ENCODE measurements at places on chromosomes 3 and 15.

DNA sequence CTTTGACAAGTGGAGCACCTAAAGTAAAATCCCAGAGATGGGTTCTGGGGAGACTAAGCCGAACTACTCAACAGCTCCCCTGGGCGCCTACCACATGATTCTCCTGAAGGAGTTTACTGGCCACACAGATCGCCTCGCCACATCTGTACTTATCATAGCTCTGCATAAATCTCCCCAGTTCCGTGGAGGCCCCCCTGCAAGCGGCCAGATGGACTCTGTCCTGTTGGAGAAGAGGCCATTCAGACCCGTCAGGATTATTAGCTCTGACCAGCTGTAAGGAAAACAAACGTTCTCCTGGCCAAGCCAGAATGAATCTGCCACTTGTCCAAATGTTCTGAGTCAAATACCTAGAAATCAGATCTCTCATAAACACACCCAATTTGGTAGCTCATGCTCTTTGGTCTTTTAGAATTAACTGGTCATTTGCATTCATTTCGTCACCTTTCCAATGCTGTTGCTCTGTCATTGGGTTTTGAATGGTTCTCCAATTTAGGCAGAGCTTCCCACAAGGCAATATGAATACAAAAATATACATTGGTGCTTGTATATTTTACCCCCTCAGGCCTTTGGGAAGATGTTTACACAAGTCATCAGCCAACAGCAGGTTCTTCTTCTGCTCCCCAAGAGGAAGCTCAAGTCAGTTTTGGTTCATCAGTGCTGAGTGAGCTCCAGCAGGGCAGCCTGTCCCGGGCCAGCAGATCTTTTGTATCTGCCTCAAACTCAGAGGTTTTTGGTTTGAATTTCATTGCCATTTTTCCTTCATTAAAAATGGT is 124.5 kb downstream of the THSD4 start:
- no peak for DNase-seq

GRCh38 chr3:151282921-151283320 is 4.6 kb upstream of the P2RY14 start:
- DNase-seq, result no peak

- DNase-seq, result no peak
Observed at GRCh38 chr3:169623971-169624370, 39.5 kb downstream of the MECOM start.

DNA sequence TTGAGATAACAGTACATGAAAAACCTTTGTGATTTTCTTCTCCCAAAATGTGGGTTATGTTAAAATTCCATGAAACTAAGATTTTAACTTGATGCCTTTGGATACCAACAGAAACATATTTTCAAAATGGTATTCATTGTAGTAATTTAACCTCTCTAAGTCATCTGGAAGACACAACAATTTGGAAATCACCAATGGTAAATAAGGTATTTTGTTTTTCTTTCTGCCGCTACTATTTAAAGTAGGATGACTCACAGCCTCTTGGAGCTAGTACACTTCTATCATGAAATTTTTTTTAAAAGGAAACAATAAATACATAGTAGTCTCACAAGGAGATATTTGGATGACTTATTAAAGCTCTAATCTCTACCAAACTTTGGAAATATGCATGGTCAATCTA is 291.6 kb upstream of the VEPH1 start:
- peak; percentile 49 for DNase-seq

DNA sequence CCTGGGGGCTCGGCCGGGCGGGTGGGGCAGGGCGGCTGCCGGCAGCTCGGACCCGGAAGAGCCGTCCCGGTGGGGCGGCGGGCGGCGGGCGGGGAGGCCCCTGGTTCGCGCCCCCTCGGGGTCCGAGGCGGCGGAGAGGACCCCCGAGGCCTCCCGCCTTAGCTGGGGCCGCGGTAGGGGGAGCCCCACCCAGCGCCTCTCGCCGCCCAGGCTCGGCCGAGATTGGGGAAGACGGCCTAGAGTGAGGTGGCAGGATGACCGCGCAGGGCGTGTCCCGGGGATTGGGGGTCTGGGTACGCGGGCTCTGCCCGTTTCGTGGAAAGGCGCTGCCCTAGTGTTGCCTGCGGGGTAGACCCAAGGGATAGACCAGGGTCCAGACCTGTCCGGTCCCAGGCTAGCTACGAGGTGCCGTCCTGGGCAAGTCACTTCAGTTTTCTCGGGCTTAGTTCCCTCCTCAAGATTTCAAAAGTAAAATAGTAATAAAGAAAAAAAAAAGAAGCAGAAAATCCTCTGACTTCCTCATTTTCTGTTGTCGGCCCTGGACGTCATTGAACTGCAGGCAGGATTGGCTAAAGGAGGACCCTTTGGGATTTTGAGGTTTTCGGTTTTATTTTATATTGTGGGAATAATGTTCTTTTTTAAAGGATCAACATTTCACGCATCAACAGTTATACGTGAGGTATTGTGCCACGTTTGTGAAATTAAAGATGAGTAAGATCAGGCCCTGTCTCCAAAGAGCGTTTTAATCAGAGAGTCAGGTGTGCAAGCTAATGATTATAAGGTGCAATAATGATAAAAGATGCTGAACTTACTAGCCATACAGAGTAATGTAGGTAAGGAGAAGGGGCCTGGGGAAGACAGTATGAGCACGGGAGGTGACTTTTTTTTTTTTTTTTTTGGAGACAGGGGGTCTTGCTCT is 679 bp downstream of the IQGAP1 start:
- DNase-seq, result no peak

GRCh38 chr3:130700541-130700940 is 46.1 kb downstream of the PIK3R4 start:
- DNase-seq, result no peak

DNA sequence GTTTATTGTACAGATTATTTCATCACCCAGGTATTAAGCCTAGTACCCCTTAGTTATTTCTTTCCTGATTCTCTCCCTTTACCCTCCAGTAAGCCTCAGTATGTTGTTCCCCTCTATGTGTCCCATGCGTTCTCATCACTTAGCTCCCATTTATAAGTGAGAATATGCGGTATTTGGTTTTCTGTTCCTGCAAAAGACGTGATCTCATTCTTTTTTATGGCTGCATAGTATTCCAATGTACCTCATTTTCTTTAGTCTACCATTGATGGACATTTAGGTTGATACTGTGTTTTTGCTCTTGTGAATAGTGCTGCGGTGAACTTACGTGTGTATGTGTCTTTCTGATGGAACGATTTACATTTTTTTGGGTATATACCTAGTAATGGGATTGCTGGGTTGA is 36.7 kb downstream of the CEP63 start:
- DNase-seq, result no peak

GRCh38 chr3:121126033-121126706 is 218.2 kb downstream of the STXBP5L start:
- DNase-seq, result no peak

DNA sequence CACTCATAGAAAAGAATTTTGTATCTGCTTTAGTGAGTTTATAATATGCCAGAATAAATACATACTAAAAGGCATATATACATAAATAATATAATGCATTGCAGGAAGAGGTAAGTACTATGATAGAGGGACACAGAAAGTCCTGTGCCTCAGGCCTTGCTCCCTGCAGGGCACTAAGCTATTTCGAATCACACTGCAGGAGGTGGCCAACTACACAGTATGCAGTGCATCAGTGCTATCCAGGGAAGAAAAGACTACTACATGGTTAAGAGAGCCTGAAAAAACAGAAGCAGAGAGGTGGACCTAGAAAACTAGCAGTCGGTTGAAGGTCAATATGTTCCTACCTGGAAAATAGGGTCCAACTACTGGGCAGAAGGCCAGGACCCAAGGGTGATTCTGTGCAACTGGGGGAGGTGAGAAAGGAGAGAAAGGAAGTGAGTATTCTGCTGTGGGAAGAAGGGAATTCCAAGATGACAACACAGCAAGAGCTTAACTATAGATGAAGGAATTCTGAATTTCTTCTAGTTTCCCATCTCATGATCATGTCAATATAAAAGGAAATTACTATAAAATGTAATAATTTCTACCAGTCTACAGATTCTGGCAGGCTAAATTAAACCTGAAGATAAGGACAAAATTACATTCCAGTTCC is 218.0 kb downstream of the ZBTB20 start:
- DNase-seq, result no peak

DNA sequence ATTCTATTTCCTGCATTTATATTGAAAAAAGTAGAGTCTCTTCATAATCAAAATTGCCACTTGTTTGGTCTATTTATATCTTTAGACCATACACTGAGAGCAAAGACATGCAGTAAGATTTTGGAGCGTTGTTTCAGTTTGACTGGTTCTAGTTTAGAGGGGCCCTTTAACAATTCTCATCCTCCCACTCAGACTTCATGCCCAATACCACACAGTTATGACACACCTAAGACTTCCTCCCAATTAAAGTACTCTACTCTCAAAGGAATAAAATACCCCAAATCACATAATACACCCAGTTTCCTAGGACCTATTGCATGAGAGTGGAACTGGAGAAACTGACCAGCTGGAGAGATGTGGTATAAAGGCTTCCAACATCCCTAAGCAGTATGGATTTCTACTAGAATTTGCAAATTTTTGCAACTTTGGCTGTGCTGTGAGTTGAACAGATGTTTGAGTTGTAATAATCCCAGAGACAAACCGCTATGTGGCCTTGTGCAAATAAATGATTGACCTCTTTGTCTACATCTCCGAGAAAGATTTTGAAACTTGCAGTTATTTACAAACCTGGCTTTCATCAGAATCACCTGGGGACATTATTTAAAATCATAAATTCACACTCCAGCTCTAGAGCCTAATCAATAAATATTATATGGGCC is 170.0 kb upstream of the ROBO2 start:
- DNase-seq, result no peak

DNA sequence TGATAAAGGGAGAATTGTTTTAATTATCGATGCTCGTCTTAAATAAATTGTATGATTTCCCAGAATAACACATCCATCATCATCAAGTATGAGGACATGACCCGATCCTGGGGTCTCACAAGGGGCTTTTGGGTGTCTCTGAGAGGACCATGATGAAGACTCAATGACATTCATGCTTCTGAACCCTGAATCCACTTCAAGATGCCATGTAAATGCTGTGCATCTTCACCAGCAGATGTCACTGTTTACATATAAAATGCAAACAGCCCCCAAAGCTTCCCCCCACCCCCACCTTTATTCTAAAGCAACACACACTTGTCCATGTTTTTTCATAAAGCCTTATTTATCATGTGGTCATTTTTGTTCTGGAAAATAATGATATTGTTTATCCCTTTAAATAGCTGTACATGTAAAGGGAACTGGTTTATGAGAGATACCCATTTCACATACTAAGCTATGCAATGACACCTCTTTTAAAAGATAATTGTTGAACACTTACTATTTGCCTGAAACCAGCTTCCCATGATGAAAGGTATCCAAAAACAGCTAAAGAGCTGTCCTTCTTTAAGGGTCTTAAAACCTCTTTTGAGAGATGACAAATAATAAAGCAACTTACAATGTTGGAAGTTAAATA is 69.7 kb upstream of the UBE3A start:
- DNase-seq, result peak; percentile 29

GRCh38 chr3:141057946-141058800 is 7.0 kb downstream of the SPSB4 start:
- DNase-seq, result no peak

GRCh38 chr3:129575997-129576384 is 30.5 kb downstream of the PLXND1 start:
- no peak for DNase-seq

DNA sequence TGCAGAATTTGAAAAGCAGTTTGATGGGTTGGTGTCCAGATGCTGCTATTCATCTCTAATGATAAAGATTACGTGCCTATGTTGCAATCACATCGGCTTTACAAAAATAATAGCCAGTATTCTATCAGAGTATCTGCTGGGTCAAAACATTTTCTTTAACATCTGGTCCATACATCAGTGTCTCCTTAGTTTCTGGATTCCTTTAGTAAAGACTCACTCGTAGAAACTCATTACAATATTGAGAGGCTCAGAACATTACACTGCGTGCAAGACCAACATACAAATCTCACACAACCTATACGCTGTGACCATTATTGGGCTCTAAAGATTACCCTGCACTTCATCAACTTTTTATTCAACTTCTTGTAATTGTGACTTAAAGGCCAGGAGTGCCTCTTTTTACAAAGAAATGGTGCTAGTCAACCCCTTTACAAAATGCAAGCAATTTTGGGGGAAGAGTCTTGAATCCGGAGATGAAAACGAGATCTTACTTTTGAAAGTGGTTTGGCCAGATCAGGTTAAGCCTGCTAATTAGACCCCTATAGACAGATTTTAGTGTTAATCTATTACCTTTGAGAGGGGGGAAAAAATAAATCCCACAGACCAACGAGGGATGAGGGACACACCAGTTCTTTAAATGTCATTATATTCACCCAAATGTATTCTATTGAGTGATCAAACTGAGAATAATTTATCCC is 2.9 kb downstream of the TRA2B start:
- no peak for DNase-seq

DNA sequence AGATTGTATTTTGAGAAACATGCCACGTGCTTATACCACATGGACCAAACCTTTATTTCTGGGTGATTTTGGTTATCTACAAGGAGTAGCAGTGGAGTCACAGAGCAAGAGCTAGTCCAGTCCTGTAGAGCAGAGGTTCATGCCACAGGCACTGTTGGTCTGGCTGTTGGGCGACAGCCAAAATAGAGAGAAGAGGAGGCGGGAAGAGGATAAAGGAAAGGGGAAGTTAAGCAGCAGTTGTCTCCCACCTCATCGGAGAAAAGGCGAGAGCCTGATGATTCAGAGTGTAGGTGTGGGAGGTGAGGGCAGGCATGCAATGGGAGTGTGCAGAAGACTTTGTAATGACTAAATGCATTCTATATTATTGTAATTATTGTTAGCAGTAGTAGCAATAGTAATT is 237.5 kb upstream of the ROPN1 start:
- DNase-seq, result no peak

DNA sequence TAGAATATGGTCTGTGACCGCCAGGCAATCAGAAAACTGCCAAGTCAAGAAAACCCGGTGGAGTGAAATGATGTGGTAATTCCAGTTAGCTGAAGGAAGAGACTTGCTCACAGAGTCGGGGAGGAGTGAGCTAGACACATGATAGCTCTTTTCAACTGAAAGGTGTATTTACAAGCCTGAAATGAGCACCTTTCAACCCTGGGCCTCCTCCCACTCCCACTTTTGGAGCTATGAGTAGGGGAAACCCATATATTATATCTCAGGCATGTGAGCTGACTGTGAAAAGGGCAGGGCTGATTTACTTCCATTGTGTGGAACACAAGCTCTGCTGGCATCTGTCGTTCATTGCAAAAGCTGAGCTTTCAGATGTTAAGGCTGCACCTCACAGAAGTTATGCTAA is 960.2 kb downstream of the TUSC7 start:
- no peak for DNase-seq

- DNase-seq, result no peak
Observed at GRCh38 chr3:68705695-68706094, 226.7 kb downstream of the TAFA4 start.

GRCh38 chr3:99430348-99431134 is 207.9 kb upstream of the COL8A1 start:
- DNase-seq, result no peak

- no peak for DNase-seq
Observed at GRCh38 chr15:58401276-58401675, 30.5 kb upstream of the LIPC start.

DNA sequence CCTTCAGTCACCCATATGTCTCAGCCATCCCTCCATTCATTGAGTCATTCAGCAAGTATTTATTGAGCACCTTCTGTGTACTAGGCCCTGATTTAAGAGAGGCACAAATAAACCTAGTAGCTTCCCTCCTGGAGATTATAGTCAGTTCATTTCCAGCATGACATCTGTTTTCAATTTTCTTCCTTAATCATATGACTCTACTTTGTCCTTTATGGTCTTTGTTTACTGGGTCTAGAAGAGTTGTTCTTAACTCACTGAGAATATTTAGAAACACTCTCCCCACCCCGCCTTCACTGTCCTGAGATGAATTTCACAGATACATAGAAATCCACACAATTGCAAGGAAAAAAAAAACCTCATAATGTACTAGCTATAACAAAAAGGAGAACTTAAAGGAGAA is 44.8 kb upstream of the ADAMTS9 start:
- no peak for DNase-seq
